AG04450 (cell line): ENCODE measurements at places on chromosomes 4 and X.

GRCh38 chr4:42985976-42986375, 93.5 kb downstream of the GRXCR1 start:
- DNase-seq = no peak

DNA sequence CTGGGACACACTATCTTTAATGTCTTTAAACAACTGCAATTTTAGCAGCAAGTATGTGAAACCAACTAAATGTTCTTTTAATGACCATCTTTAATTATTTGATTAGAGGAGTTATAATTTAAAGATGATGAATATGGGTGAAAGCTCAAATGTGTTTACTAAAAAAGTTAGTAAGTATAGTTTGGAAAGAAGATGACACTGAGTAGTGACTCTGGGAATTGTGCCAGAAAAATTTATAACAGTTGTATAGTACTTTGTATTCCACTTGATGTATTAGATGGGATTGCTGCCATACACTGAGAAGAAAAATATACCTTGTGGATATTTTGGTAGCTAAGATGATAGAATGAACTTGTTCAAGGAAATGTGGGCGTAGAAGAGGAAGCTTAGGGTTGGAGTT, 19.5 kb upstream of the PACRGL start:
- DNase-seq = no peak

GRCh38 chrX:23845351-23845817, 62.4 kb downstream of the APOO start:
- no peak for DNase-seq

DNA sequence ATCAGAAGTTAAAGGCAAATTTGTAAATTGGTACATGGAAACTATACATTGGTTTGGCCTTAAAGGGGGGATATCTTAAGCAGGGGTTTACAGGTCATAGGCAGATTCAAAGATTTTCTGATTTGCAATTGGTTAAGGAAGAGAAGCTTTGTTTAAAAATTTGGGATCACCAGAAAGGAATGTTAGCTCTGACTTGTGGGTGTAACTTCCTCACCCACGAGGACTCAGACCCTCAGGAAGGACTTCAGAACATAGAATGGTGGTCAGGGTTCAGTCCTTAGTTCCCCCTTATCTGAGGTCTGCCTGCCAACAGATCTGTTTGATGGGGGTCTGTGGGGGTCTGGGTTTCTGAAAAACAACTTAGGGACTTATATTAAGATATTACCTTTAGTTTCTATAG, 427.4 kb upstream of the DIPK2B start:
- no peak for DNase-seq

DNA sequence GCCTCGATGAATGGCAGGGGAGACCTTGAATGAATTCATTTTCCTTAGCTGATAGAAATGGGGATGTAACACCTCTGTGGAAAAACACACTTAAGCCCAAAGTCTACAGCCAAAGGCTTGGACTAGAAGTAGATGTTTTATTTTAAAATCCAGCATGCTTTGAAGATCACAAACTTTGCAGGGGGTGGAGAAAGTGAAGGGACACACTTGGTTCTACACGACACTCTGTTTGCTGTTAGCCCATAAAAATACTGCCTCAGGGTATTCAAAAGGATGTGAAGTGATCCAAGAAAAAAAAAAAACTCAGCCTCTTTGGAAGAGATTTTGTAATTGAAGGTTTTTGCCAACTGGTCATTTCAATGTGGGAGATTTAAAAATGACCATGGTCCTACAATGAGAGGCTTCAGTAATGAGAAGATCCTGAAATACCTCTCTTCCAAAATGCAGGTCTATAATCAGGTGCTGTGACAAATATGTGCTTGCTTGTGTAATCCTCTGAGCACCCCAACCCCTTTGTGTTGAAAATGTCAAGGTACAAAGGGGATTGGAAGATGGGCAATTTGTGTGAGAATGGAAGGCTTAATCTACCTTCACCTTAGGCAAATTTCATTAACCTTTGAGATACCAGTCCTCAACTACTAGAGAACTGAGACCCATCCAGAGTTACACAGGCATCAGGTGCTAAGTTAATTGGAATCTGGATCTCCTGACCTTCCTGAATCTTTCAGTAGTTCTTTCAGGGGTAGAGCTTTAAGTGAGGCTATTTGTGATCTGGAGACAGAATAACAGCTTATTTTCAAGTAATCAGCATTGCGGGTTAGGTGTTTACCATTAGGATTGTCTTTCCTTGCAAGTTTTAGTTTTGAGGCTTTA, 82.5 kb downstream of the HS6ST2 start:
- no peak for DNase-seq

- no peak for DNase-seq
Observed at GRCh38 chr4:15784959-15785634, 7.0 kb downstream of the CD38 start.

- no peak for DNase-seq
Observed at GRCh38 chrX:148930206-148930729, 429.9 kb downstream of the AFF2 start.

DNA sequence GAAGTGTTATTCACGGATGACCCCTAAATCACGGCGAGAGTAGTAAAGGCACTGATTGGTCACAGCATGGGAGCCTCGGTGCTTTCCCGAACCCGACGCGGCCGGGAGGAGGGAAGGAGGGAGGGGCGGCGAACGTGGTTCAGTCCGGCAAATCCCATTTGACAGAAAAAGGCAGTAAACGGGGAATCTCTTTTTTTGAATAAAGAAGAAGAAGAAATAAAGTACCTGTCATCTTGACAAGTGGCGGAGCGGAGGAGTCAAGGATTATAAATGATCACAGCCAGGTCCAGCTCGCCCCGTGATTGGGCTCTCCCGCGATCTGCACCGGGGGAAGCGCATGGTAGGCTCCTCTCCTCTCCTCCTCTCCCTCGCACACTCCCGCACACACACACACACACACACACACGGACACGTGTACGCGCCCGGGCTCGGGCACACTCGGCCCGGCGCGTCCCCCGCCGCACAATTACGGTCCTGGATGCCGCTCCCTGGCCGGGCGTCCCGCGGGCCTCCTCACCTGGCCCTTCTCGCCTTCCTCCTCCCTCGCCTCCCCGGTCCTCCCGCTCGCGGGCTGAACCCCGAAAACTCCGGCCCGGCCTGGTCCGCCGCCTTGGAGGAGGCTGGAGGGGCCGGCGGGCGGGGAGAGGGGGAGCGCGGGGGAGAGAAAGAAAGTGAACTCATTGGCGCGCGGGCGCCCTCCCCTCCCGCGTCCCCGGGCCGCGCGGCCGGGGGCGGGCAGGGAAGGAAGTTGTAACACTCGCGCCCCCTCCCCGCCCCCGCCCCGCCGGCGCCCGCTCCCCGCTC, 99.2 kb upstream of the TENM3 start:
- DNase-seq = peak; percentile 50

DNA sequence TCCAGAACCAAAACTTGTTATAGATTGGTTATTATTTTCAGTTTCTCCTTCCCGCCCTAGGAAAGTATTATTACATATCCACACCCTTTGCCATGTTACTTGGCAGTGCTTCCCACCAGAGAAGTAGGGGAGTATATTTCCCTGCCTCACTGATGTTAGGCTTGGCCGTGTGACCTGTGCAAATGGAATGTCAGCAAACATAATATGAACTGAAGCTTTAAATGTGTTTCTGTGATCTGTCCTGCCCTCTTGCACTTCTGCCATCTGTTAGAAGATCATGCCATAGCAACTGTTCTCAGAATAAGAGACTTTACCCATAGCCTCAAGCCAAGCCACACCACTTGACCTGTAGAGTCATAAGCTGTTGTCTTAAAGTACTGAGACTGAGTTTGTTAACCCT, 36.7 kb upstream of the NEUROG2 start:
- DNase-seq = peak; percentile 33

DNA sequence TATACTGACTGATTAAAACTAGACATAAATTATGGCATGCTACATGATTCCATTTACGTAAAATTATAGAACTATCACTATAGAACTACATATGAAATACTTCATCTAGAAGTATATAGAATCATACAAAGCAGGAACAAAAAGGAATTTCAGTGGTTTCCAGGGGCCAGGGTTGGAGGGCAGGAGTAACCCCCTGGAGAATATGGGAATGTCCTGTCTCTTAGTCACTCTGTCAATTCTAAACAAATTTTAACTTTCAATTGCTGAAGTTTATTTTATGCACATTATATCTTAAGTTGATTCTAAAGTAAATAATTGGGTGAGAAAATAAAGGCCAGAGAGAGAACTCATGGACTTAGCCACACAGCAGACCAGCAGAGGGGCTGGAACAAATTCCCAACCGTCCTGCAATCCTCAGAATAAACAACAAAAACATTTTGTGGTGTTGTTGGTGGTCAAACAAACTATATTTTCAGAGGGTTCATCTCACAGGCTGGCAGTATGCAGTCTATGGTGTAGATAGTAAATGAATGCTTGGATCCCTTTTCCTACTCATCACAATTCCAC, 476.9 kb upstream of the SLIT2 start:
- no peak for DNase-seq

DNA sequence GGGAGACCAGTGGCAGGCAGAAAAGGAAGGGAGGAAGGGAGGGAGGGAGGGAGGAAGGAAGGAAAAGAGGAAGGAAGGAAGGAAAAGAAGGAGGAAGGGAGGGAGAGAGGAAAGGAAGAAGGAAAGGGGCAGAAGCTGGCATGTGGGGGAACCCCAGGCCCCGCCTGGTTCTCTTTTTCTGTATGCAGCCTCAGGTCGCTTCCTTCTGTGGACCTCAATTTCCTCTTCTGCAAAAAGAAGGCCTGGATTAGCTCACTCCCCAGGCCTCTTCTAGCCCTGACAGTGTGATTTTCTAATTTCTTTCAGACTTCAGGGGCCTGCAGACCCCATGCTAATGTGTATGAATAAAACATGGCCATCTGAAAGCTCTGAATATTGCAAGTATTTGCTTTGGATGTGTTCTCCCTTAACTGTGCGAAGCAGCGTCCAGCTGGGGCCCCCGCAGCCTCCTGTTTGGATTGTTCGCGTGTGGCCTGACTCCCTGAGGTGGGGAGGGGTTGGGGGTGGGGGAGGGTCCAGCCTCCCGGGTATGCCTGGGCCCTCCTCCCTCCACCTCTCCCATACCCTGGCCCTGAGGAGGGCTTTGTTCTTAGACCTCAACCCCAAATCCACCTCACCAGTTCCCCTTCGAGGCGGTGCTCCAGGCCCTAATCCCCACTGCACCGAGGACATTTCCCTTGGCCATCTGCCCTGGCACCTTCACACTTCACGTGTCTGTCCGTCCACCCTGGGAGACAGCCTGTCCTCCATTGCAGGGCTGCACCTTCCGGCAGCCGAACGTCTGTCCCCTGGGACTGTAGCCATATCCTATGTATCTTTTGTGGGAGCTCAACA, 199.9 kb upstream of the ATP6AP2 start:
- DNase-seq = no peak

- no peak for DNase-seq
Observed at GRCh38 chr4:26804925-26805324, 55.7 kb upstream of the STIM2 start.

- DNase-seq = no peak
Observed at GRCh38 chr4:39514888-39515401, 12.3 kb downstream of the UGDH start.

DNA sequence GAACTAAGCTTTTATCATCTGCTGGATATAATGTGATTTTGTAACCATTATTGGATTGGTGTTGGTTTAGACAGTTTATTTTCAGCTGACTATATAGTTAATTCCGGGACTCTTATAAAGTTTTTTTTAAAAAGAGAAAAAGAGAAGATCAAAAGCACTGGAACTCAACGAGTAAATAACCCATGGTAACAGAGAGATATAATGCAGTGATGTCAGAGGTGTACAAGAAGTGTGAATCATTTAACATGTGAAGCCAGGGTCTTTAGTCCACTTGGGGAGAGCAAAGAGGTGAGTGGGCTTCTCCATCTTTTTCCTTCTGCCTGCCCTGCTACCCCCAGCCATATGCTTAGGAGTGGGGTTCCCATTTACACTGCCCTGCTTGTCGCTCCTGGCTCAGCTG, 3.2 kb downstream of the TMEM165 start:
- DNase-seq = no peak

- DNase-seq = no peak
Observed at GRCh38 chr4:129394635-129395034, 298.7 kb downstream of the C4orf33 start.

GRCh38 chr4:184575306-184575705, 73.9 kb downstream of the CASP3 start:
- no peak for DNase-seq

GRCh38 chr4:7803371-7803770, 136.3 kb downstream of the AFAP1 start:
- DNase-seq = no peak

- no peak for DNase-seq
Observed at GRCh38 chrX:38943120-38943519, 141.9 kb downstream of the MID1IP1 start.

GRCh38 chr4:57168982-57169381, 58.8 kb upstream of the IGFBP7 start:
- no peak for DNase-seq

- no peak for DNase-seq
Observed at GRCh38 chr4:38364383-38364963, 299.5 kb upstream of the KLF3 start.

- no peak for DNase-seq
Observed at GRCh38 chrX:48002929-48003328, 860 bp downstream of the ZNF182 start.

- no peak for DNase-seq
Observed at GRCh38 chr4:184762100-184762499, 28.2 kb upstream of the CENPU start.

GRCh38 chrX:85963736-85964135, 83.6 kb downstream of the CHM start:
- DNase-seq = peak; percentile 75

GRCh38 chr4:168221301-168221700, 97.3 kb downstream of the DDX60 start:
- peak; percentile 48 for DNase-seq

GRCh38 chr4:138826322-138826721, 189.3 kb upstream of the NOCT start:
- no peak for DNase-seq

- DNase-seq = peak; percentile 90
Observed at GRCh38 chrX:13432414-13433297, 112.8 kb upstream of the ATXN3L start.

GRCh38 chrX:40539214-40540142, 41.3 kb upstream of the ATP6AP2 start:
- DNase-seq = peak; percentile 11

DNA sequence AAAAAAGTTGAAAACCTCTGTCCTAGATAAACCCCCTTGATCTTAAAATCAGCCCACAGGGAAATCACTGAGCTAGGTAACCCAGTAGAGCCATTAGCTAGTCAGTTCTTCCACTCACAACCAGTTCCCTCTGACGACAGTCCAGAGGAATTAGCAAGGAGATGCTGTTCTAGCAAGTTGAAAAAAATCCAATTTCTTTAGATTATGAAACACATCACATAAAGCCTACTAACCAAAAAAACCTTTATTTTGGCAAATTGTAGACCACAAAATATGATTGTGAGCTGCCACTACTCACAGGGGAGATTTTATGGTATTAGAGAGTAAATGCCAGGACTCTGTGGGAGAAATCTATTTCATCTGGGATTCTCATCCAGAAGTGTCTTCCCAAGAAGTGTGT, 22.6 kb downstream of the ADAMTS3 start:
- DNase-seq = no peak

GRCh38 chr4:177699365-177700213, 257.4 kb upstream of the AGA start:
- DNase-seq = no peak
